ENCODE measurements at places on chromosomes 12 and 14.
A peak's percentile ranks its signal among the peaks of the same experiment; 100 is the strongest.

DNA sequence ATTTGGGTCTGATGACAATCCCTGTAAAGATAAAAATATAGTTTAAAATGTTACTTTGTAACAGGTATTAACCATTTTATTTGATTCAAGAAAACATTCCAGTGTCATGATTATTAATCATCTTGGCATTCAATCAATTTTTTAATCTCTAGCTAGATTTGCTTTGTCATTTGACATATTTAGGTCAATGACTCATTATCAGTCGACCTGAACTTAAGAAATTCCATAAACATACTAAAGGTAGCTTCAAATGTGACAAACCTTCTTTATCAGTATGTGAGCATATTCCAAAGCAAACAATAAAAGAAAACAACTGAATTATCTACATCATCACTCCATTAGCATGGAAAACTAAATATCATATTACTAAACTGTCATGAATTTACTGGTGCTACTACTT lies 50.8 kb upstream of the CDKL1 start:
- ATAC-seq = no peak

DNA sequence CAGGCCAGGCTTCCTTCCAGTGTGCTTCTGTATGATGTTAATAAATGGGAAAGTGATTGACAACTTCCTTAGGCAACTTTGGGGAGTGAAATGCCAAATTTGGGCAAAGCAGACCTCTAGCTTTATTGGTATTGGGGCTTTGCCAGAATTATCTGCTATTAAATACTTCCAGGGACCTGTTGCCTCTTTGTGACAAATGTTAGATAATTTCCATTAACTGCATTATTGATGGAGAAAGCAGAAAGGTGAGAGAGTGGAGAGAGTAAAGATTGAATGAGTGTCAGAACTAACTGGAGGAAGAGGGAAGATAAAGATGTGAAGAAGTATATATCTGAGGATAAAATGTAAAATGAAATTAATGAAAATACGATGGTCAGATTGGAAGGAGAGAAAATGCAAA lies 94.5 kb downstream of the CACNA1C start:
- no peak for ATAC-seq

GRCh38 chr12:3172124-3173007 lies 95.2 kb downstream of the TSPAN9 start:
- no peak for ATAC-seq

DNA sequence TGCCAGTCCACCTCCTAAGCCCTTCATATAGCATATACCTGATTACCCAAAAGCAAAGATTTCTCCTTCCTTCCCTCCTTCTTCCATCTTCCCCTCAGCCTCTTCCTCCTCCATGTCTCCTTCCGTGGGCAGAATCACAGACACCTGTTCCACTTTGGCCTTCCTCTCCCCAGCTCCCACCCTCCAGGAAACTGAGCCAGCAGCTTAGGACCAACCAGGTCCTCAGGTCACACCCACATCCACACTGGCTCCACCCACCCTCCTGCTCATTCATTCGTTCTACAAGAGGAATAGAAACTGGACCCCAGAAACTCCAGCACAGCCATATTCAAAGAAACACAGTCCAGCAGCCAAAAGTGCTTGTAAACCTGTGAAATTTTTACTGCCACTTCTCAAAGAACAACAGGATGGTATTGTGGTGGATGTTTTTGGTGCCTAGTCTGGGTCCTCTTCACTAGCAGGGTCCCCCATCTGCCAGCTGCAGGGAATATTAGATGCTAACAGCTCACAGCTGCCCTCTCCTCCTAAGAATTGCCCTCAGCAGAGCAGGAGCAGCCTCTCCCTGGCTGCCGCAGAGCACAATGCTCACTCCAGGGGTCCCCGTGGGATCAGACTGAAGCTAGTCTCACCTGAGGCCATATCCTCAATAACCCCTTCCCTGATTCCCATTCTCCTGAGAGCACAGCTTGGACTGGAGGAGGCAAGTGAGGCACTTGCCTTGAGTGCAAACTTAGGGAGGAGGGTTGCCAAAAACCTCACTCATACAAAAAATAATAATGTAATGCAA lies 18.4 kb downstream of the CMKLR1 start:
- ATAC-seq = no peak

GRCh38 chr14:76267322-76268046 lies 108.5 kb upstream of the ESRRB start:
- peak; percentile 80 for ATAC-seq

- ATAC-seq = no peak
These were observed 14.9 kb downstream of the RNF212B start for GRCh38 chr14:23252420-23253333.

DNA sequence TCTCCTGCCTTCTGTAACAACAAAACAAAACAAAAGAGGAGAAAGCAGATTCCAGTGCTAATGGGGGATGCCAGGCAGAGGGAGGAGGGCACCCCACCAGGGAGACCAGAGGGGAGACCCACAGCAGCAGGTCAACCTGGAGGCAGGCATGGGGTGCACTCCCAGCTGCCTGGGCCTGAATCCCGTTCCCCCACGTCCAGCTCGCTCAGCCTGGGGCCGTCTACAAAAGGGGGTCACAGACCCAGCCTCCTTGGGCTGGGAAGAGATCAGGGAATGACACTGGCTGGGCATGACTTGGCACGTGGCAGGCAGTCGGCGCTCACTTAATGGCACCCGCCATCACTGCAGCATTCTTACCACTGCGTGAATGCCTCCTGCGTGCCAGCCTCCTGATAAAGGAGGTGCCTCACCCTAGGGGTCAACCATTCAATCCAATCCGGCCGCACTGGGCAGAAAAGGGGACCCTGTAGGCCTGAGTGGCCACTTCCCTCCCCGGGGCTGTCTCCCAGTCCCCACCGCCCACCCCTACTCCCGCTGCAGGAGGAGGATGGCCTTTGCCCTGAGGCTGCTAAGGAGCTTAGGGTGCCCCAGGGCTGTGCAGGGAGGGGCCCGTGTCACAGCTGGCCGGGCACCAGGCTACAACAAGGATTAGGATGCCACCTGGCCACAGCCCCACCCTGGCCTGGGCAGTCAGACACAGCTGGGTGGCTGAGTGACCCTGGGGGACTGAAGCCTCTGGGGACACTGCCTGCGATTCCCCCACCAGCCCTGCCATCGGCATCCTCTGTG lies 87.5 kb downstream of the NCOR2 start:
- no peak for ATAC-seq

GRCh38 chr14:59337141-59337611 lies 128.0 kb downstream of the GPR135 start:
- ATAC-seq = no peak

DNA sequence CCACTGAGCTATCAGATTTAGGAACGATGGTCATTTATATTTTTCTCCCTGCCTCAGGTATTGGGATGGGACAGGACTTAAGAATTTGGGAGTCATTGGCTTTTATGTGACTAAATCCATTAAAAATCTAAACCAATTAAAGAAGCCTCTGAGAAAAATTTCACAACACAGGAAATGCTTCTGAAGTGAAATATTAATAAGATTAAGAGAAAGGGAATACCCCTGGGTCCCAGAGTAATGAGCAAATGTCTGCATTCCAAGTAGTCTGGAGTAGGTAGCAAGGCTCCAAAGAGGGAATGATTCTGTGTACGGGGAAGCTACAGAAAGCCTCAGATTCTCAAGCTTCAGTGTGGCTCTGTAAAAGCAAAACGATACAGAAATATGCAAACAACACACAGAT lies 707 bp upstream of the MED6 start:
- peak; percentile 41 for ATAC-seq

- ATAC-seq = peak; percentile 66
These were observed 2.6 kb upstream of the BCL11B start for GRCh38 chr14:99274346-99275221.

- no peak for ATAC-seq
These were observed 20.0 kb downstream of the RHOJ start for GRCh38 chr14:63224196-63224595.

DNA sequence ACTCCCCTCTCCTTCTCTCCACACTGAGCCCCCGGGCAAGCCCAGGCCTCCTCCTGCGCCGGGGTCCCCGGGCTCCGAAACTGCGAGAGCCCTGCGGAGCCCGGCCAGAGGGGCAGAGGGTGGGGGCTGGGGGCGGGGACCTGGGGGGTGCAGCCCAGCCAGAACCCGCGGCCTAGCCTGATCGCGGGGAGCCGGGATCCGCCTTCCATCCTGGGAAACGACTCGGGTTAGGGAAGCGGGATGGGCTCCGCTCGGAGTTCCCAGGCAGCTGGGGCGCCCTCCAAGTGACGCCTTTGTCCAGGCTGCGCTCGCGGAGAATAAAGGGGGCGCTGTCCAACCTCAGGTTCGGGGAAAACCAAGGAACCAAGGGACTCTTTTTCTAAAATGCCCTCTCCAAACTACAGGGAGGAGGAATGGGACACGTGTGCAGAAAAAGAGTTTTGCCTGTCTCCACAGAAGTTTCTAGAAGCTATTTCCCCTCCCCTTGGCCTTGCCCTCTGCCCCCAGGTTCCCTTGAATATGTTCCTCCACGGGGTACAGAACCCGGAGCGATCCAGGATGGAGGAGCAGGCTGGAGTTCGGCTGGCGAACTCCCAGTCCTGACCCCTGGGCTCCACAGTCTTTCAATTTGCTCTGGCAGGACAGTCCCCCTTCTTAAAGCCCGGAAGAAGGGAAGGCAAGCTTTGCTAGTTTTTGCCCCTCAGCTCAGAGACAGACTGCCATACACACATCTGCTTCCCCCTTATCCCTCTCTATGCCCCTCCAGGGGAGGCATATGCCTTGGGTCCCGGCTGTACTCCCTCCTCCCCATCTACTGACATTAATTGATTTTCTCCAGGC lies 13.9 kb downstream of the NKX2-1 start:
- ATAC-seq = no peak

GRCh38 chr14:33370426-33370825 lies 431.7 kb downstream of the NPAS3 start:
- no peak for ATAC-seq

DNA sequence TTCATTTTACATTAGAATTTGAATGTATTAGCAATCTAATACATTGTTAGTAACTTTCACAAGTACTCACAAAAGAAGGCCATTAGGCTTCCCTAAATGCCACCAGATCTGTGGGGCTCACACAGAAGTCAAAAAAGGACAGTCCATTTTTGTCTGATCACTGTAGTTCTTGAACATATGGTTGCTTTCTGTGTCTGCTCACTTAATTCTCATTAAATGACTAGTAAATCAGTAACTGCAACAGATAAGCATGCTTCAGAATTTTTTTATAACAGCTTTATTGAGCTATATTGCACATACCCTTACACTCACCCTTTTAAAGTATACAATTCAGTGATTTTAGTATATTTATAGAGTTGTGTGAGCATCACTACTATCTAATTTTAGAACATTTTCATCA lies 71.4 kb downstream of the DENND5B start:
- no peak for ATAC-seq

DNA sequence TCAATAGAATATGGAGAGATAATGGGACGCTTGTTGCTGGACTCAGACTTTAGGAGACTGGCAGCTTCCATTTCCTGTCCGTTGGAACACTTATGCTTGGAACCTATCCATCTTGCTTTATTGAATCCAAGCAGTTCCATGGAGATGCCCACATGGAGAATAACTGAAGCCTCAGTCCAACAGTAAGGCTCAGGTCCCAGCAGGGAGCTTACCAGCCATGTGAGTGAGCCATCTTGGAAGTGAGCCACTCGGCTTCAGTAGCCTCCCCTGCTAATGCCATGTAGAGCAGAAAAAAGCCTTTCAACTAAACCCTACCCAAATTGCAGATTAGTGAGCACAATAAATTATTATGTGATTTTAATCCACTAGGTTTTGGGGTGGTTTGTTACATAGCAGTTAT lies 538.8 kb upstream of the STXBP6 start:
- ATAC-seq = no peak

GRCh38 chr12:132389526-132390286 lies 60.3 kb upstream of the GALNT9 start:
- ATAC-seq = no peak

DNA sequence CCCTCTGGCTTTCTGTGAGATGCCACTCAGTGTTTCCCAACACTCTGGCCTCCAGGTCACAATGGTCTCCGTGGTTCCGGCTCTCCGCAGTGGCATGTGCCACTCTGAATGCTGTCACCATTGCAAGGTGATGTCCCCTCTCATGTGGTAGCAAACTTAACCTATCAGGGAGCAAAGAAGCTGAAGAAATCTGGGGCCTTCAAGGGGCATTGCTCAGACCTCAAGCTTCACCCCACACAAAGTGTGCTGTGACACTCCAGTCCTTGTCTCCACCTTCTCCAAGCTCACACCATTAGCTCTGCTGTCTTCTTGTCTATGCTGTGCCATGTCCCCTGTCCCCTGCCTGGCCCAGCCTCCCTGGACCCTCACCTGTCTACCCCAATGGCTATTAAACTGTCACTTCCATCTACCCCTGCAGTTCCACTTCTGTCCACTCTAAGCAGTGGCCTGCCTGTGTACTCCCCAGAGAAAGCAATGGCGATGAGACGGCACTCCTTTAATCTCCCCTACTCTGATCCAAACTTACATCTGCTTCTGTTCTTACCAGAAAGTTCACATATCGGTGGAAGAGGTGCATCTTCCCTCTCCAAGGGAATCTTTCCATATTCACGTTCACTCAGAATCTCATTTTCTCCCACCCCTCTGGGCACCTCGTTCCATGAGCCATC lies 93.7 kb downstream of the DHRS2 start:
- peak; percentile 66 for ATAC-seq

GRCh38 chr12:98238515-98239130 lies 276.8 kb upstream of the TMPO start:
- ATAC-seq = peak; percentile 81

DNA sequence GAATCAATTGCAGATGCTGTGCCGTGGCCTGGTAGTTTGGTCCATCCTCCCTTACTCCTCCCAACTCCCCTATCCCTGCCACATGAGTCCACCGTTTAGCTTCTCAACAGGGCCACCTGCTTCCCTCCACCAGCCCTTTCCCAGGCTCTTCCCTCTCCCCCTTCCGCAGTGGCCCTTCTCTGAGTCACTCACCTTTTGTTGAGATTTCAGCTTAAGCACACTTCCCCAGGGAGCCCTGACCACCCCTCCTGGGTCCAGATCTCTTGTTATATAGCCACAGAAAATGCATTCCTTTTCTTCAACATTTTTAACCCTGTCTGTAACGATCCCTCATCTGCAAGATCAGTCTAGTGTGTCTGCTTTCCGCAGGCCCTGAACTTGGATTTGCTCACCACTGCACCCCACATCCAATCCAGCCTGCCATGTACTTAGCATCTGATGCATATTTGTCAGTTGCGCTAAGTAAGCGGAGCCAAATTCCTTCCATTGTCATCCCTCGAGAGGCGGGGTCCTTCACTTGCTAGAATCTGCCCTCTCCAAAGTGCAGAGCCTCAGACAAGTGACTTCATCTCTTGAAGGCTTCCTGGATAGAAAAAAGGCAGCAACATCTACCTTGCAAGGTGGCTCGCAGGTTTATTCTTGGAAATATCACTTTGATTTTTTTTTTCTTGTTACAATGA lies 41.1 kb downstream of the TMEM63C start:
- no peak for ATAC-seq

GRCh38 chr12:54460317-54460923 lies 13.0 kb downstream of the GTSF1 start:
- no peak for ATAC-seq

GRCh38 chr12:1965916-1966315 lies 38.3 kb downstream of the DCP1B start:
- ATAC-seq = no peak

DNA sequence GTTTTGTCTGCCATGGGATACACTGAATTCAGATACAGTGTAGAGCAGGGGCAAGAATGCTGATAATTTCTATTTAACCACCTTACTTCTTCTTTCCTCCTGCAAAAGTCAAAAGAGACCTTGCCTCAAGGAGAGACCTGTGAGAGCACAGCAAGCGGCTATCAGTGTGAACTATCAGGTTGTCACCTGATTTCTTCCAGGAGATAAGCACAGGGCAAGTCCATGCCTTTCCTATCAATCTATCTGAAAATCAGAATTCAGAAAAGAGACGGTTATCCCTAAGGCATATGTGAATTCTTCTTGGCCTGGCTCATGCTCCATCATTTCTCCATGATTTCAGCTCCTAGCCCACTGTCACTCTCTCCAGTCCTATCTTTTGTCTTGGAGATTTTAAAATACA lies 128.9 kb upstream of the CCND2 start:
- no peak for ATAC-seq
